NCI-H774 (cell line): ENCODE measurements at places on chromosomes 6 and 20.

DNA sequence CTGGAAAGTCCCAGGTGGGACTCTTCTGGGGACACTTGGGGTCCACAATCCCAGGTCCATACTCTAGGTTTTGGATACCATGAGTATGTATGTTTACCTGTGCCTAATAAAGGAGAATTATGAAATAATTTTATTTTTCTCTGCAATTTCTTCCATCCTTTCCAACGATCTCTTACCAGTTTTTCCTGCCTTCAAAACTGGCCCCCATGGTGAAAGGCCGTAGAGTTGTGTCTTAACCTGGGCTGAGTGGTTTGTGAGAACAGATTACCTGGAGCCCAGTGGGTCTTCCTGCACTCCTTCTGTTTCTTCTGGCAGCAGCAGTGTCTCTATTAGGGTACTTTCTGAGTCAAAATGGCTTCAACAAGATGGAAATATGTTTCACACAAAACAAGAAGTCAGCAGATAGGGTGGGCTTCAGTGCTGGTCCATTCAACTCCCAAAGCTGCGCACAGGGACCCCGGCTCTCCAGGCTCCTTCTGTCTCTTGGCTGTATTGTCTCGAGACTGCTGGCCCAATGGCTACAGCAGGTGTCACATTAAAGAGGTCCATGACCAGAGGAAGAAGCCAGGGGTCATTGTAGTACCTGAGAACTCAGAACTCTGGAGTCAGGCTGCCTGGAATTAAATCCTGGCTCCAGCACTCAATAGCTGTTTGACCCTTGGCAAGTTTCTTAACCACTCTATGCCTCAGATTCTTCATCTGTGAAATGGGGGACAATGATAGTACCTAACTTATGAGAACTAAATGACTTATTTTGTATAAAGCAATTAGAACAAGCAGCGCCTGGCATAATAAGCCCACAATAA, 10.5 kb upstream of the RBCK1 start:
- DNase-seq = no peak

DNA sequence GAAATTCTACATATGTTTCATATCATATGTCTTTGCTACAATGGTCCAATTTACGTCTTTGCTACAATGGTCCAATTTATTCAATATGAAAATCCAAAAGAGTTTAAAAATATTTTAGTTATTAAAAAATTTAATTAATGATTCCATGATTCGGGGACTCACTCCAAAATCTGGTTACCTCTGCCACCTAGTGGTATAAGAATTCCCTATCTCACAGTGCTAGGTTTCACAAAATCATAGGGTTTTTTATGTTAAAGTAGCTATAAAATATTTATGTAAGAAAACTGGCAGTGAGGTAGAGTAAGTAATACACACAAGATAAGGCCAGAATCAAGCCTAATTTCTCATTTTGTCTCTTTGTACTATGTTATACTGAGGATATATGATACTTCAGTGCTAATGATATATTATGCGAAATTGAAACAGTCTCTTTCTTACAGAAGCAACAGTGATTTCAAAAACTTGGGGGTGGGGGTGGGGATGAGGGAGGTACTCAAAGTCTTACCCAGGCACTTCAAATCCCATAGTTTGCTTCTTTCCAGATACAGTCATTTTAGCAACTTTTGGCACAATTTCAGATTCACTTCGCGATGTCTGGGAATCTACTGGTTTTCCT, 52.3 kb downstream of the HBS1L start:
- DNase-seq = no peak

DNA sequence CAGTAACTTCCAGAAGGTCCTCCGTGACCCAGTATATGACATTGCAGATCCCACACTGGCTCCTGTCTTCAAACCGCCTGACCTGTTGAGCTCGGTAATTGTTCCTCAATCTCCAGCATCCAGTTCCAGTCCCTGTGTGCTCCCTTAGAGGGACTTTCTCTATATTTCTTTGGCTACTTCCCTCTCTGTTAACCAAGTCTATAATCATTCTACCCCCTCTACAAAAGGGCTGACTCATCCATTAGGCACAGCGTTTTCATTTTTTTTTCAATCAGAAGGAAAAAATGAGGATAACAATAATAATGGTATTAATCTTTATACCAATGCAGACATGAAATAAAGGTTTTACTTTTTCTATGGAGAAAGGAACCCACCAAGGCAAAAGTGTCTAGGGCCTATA, 69.3 kb downstream of the FAM229B start:
- no peak for DNase-seq

- DNase-seq = no peak
These were observed 9.1 kb downstream of the CHRNA4 start for GRCh38 chr20:63351811-63352591.

- DNase-seq = no peak
These were observed 32.0 kb downstream of the TRERF1 start for GRCh38 chr6:42419490-42420280.

- DNase-seq = no peak
These were observed 220.4 kb upstream of the JARID2 start for GRCh38 chr6:15025446-15025845.
